ENCODE measurements at places on chromosomes 1 and 21.
A peak's percentile ranks its signal among the peaks of the same experiment; 100 is the strongest.

DNA sequence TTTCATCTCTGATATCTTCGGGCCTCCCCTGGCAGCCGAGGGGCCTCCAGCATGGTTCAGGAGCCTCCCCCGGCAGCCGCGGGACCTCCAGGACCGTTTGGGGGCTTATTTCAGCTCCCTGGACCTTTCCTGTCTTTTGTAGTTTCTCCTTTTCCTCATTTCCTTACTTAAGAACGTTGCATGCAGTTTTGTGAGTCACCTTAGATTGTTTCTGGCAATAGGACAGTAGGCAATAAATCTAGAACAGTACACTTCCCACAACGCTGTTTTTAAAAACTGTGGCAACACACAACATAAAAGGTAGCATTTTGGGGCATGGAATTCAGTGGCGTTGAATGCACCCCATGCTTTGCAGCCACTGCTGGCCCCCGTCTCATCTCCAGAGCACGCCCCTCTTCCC lies 24.4 kb downstream of the FAAP20 start:
- DNase-seq: no peak

DNA sequence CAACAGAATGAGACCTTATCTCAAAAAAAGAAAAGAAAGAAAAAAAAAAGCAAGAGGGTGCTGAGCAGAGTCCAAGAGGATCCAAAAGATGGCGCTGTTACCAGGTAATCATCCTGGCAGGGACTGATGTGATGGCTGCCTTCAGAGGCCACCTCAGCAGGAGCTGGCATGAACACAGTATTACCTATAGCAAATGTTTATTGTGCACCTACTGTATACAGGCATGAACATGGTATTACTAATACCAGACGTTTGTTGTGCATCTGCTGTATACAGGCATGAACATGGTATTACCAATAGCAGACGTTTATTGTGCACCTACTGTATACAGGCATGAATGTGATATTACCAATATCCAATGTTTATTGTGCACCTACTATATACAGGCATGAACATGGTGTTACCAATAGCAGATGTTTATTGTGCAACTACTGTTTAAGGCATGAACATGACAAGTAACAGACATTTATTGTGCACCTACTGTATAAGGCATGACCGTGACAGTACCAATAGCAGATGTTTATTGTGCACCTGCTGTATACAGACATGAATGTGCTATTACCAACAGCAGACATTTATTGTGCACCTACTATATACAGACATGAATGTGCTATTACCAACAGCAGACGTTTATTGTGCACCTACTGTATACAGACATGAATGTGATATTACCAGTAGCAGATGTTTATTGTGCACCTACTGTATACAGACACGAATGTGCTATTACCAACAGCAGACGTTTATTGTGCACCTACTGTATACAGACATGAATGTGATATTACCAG lies 115.1 kb upstream of the TMEM51 start:
- no peak for DNase-seq

DNA sequence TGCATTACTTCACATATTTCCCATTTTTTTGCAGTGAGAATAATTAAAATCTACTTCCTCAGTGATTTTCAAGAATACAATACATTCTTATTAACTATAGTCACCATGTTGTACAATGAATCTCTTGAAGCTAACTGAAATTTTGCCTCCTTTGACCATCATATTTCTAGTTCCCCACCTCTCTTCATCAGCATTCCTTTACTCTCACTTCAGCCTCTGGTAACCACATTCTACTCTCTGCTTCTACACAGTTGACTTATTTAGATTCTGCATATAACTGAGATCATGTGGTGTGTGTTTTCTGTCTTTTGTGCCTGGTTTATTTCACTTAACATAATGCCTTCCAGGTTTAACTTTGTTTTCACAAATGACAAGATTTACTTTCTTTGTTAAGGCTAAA lies 304.4 kb upstream of the LYPLAL1 start:
- DNase-seq: no peak

- DNase-seq: no peak
Measured at GRCh38 chr1:214506972-214507431, 44.4 kb downstream of the PTPN14 start.

GRCh38 chr1:56527548-56528302 lies 51.6 kb downstream of the PLPP3 start:
- DNase-seq: no peak

GRCh38 chr1:223007935-223008334 lies 135.1 kb downstream of the TLR5 start:
- DNase-seq: no peak

DNA sequence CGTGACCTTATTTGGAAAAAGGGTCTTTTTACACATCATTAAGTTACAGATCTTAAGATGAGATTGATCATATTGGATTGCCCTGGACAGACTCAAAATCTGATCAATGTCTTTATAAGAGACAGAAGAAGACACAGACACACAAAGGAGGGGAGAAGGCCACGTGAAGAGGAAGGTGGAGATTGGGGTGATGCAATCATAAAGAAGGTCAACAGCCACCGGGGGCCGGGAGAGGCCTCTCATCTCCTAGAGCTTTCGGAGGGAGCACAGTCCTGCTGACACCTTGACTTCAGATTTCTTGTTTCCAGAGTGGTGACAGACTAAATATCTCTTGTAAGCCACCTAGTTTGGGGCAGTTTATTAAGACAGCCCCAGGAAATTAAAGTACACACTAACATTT lies 204.6 kb upstream of the CSF3R start:
- no peak for DNase-seq

GRCh38 chr21:36030581-36031189 lies 29.6 kb downstream of the SETD4 start:
- DNase-seq: no peak

GRCh38 chr1:204670152-204670927 lies 15.2 kb downstream of the LRRN2 start:
- no peak for DNase-seq

GRCh38 chr1:237186675-237187074 lies 144.7 kb downstream of the RYR2 start:
- DNase-seq: no peak

GRCh38 chr1:236522937-236523703 lies 662 bp upstream of the LGALS8 start:
- no peak for DNase-seq

DNA sequence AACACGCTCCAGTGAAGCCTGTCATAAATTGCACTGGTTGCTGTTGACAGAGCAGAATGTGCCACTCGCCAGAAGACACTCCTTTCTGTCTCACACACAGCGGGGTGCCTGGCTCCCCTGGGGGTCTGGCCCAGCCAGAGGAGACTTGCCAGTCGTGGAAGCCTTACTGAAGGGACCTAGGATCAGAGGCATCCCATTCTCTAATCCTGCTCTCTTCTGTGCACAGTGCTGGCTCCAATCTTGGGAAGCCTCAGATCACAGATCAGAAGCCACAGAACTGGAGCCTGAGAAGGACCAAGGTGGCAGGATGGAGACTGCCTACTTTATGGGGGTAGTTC lies 1.4 kb downstream of the SLC9A1 start:
- no peak for DNase-seq

DNA sequence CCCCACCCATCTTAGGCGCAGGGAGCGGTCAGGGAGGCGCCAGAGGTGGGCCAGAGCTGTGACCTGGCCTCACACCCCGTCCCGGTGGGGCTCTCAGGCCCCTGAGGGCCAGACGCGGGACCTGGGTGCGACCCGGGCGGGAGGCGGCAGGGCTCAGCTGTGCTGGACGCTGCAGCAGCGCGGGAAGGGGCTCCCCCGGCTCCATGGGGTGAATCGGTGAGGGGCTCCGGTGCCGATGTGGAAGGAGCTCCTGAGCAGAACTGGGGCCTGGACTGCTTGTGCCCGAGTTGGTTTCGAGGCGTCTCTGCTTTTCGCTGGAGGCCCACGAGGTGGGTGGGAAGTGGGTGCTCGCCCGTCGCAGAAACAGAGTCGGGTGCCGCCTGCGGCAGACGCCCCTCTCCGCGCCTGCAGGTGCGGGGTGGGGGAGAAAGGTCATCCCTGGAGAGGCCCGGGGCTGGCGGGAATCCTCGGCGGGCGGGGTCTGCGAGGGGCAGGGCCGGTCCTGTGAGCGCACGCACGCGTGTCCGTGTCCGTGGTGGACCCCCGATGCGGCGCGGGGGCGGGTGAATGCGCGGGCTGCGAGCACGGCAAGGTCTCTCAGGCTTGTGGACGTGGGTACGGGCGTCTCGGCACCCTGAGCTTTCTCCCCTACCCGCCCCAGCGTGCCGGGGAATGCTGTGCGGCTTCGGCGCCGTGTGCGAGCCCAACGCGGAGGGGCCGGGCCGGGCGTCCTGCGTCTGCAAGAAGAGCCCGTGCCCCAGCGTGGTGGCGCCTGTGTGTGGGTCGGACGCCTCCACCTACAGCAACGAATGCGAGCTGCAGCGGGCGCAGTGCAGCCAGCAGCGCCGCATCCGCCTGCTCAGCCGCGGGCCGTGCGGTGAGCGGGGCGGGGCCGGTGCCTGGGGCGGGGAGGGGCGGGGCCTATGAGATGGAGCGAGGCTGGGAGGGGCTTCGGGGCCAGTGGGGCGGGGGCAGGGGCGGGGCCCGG lies 20.4 kb downstream of the AGRN start:
- DNase-seq: peak; percentile 65

DNA sequence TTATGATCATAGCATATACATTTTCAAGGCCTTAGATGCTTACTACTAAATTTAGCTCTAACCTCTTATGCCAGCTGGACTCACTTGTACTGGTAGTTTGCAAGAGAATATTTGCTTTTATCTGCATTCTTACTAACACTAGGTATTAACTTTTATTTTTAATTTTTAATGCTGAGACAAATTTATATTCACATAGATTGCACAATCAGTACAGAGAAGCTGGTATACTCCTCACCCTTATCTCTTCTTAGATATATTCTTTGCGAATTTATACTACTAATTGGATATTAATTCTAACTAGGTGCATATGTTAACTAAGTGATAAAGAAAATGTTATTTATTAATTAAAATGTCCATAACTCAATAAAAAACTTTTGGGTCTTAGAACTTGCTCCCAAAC lies 561.8 kb upstream of the PRMT6 start:
- no peak for DNase-seq

DNA sequence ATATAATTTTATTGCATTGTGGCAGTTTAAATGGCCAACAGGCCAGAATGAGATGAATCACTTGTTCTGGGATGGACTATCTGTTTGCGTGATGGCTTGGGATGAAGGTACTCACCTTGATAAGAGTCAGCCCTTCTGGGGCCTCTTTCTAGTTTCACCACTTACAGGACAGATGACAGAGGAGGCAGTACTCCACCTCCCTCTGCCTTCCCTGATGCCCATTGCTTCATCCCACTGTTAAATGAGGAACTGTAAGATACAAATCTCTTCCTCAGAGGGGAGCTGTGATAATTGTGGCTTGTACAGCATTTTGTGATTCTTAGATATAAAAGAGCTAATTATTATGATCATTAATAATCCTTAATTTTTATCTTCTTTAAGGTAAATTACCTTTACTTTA lies 3.7 kb upstream of the TCHH start:
- no peak for DNase-seq

DNA sequence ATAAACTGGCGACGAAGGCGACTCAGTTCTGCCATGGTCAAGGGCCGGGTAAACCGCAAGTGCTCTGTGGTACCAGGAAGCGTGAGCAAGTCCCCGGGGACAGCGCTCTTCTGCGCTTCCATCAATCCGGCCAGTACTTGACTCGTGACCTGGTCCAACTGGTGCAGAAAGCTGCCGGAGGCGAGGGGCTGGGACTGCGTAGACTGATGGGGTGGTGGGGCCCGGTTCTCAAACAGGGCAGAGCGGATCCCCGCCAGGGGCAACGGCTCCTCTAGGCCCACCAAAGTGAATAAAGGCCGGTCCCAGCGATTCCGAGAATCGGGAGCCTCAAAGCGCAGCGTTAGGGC lies 852 bp downstream of the KTI12 start:
- peak; percentile 3 for DNase-seq

Data from stimulated activated CD4-positive, alpha-beta T cell treated with anti-CD3 and anti-CD28 coated beads, Interleukin-1b, Interleukin-23, amount 100 ng/mL, for 4 hours (primary cell).